G401 (cell line): ENCODE measurements at places on chromosomes 2 and 18. TPM values are rescaled to one million over a fixed set of nuclear protein-coding genes. Genes with fewer than 3 reads are reported as not detected.

GRCh38 chr2:100900156-100900795 is 80.3 kb downstream of the NPAS2 start:
- no peak for DNase-seq

Gene PAX8
- total RNA-seq = not detected in 2 replicates

Gene FAM124B
- not detected in 2 replicates for total RNA-seq

- DNase-seq = peak; percentile 90
These were observed 233.7 kb downstream of the CCDC102B start for GRCh38 chr18:69031571-69031970.

DNA sequence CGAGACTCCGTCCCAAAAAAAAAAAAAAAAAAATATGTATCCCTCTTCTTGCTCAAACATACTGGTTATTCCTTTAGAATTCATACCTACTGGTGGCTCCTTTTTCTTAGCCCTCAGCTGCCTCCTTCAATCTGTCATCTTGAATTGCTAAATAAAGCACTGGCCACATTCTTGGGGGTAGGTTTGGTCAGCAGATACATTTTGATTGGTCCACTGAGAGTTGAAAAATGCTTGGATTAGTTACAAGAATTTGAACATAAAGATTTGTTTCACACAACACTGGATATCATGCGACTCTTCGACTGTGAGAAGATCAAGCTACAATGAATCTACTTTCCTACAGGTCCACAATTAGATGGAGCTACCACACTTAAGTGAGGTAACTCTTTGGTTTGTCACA is 906.1 kb upstream of the SLC39A10 start:
- no peak for DNase-seq

GRCh38 chr18:6487968-6488367 is 73.3 kb upstream of the L3MBTL4 start:
- no peak for DNase-seq

- DNase-seq = peak; percentile 32
These were observed 54.9 kb upstream of the CAPN13 start for GRCh38 chr2:30862054-30862651.

DNA sequence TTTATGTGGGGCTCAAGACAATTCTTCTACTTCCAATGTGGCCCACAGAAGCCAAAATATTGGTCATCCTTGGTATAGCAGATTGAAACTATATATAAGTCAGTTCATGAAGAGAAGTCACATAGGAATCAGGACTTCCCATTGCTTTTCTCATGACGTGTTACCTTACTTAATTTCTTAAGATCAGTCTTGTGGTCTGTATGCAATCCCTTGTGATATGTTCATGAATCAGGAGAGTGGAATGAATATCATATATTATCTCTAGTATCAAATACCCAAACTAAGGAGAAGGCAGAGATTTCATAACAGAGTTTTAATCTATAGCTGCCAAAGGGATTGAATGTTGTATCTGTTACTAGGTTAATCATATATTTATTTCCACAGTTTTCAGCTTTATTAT is 1390.4 kb downstream of the SUCLG1 start:
- no peak for DNase-seq

Gene GREB1
- total RNA-seq = 7.9 and 14.7 TPM in 2 replicates

DNA sequence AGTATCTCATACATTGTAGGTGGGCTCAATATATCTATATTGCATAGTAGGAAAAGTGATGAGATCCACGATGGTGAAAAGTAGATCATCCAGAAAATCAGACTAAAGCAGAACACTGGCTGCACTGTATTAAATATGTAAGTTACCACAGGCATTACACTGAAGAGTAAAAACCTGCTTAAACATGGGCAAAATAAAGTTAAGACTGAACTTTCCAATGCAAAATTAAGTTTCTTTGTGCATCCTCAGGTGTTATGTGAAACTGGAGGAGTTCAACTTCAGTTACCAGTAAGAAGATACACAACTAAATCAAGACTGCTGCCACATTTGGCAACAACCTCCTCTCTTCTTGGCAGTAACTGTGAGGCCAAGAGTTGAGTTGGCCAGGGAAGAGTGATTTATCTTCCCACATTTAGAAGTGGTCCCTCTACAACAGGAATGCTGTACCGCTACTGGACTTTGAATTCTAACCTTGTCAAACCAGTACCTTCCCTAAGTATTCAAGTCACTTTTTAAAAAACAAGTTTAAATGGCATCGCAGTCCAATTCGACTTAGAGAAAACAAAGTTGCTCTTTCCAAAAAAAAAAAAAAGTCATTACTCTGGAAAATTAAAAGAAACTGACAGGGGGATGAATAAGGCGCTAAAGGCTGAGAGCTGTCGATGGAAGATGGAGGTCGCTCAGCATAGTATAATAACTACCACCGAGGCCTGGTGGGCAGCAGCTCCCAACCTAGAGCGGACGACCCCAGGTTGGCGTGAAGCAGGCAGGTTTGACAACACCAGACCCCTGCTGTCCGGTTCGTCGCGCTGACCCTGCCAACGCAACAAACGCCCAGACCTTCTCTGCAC is 1.1 kb downstream of the MAP4K3 start:
- DNase-seq = peak; percentile 66

DNA sequence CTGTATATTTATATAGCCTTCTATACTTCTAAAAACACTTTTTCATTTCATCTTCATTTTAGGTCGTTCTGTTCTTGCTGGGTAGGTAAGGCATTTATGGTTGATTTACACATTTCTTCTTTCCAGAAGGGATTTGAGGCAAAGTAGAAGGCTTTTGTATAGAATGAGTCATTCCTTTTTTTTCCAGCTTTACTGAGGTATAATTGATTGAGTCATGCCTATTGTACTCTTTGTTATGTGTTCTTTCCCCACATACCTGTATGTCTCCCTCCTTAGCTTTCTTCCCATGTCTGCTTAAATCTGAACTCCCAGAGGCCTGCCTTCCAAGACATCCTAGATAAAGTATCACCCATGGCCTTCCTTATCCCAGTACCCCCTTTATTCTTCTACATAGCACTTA is 4.8 kb upstream of the CDC42EP3 start:
- no peak for DNase-seq

- DNase-seq = no peak
These were observed 49.8 kb downstream of the TFPI start for GRCh38 chr2:187504312-187504921.

Gene BOLL
- total RNA-seq = not detected in 2 replicates

- DNase-seq = no peak
These were observed 163.6 kb downstream of the NAPG start for GRCh38 chr18:10689236-10690034.

Gene SERPINB12
- total RNA-seq = not detected in 2 replicates

Gene NT5C1B
- not detected in 2 replicates for total RNA-seq

- DNase-seq = no peak
These were observed 2.5 kb downstream of the SESTD1 start for GRCh38 chr2:179262077-179262660.

GRCh38 chr2:62760555-62760954 is 55.0 kb downstream of the EHBP1 start:
- DNase-seq = no peak

DNA sequence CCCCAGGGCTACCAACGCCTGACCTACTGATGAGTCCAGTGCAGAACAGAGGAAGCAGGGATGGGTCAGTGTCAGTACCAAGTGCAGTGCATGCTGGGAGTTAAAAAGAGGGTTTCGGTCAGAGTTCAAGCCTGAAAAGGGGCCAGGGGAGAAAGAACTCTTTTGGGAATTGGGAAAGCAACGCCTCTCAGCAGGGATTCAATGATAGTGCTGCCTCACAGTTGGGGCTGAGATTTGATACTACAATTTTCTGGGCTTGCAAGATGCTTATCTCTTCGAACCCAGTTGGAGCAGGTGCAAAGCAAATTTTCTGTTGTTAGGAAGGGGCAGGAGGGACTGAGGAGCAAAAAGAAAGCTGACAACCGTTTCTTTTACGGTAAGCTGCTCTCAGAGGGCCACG is 82.6 kb downstream of the CERKL start:
- peak; percentile 51 for DNase-seq

DNA sequence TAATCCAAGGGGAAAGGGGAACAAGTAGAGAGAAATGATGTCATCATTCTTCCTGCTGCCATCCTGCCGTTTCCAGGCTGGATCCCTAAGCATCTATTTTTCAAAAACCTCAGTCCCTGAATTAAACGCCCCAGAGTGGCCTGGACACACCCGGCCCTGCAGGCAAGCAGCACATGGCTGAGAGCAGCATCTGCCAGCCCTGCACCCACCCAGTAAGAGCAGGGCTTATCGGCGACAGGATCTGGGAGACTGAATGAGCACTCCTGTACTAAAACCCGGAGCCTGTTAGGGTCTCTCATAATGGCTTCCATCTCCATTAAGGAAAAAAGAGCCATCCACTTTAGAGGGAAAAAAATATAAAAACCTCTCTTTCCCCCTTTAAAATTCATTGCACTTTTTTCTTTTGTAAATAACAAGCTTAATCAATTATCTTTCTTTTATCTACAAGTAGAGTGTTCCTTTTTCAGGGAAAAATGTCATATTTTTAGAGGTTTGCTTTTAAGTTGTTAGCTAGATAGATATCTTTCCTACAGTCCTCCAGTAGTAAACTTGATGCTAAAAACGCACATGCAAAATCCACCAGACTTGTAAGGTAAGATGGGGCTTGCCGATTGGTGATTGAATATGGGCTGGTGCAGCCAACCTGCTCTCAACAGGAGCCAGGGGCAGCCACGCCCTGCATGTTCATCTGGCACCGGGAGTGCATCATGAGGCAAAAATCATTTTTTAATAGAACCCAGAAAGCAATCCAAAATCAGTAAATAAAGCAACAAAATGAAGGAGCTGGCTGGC is 457.8 kb downstream of the EIPR1 start:
- DNase-seq = no peak

Gene NEU2
- total RNA-seq = not detected in 2 replicates

Gene IL36RN
- total RNA-seq = not detected in 2 replicates

Gene DNAJC5G
- total RNA-seq = not detected in 2 replicates

Gene MC5R
- total RNA-seq = not detected in 2 replicates

GRCh38 chr2:231931481-231931915 is 5.3 kb upstream of the NPPC start:
- DNase-seq = no peak

- DNase-seq = no peak
These were observed 113.0 kb downstream of the BCL2 start for GRCh38 chr18:63206433-63207142.

Gene SLC20A1
- total RNA-seq = 81.9 and 125 TPM in 2 replicates

DNA sequence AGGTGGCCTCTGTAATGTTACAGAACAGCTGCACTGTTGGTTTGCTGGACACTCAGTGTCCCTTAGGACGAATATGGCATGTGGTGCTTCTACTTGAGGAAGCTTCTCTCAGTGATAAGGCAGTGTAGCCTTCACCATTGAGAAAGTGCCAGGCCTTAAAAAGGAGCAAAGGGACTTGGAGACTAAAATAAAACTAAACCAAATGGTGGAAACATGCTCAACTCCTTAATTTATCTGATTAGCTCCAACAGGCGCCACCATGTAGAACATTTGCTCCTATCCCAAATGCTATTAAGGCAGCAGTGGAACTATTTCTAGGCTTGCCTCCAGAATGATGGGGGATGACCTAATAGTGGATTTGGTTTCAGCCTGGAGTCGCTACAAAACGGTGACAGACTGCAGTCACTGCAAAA is 77.5 kb upstream of the MYL1 start:
- peak; percentile 40 for DNase-seq

DNA sequence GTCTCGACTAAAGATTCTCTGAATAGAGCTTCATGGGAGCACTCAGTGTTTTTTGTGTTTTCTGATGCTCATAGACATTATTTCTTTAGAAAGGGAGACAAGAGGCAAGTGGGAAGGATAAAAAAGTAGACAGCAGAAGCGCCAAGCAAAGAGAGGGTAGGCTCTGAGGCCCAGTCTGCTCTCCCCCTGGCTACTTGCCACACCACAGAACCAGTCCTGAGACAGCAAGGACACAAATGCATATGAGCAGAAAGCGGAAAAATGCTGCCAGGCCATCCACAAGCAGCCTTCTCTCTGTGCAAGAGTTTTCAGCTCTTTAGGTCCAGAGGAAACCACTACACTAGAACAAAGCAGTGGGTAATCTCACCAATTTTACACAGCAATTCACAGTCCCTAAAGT is 285.4 kb downstream of the ZNF521 start:
- DNase-seq = peak; percentile 89

DNA sequence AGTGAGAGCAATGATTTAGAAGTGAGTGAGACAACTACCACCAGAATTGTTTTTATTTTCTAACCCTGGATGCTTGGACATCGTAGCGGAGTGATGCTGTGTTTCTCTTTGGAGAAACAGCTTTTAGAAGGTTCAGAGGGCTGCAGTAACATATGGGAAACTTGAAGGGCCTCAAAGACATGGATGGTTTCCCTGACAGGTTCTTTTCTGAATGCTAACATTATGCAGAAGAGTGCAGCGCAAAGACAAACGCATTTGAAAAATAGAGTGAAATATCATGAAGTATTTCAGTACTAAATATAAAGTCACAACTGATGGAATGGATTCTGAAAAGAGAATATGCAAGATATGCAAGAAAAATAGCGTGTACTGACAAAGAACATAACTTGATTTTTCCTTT is 385.1 kb upstream of the DSEL start:
- no peak for DNase-seq

DNA sequence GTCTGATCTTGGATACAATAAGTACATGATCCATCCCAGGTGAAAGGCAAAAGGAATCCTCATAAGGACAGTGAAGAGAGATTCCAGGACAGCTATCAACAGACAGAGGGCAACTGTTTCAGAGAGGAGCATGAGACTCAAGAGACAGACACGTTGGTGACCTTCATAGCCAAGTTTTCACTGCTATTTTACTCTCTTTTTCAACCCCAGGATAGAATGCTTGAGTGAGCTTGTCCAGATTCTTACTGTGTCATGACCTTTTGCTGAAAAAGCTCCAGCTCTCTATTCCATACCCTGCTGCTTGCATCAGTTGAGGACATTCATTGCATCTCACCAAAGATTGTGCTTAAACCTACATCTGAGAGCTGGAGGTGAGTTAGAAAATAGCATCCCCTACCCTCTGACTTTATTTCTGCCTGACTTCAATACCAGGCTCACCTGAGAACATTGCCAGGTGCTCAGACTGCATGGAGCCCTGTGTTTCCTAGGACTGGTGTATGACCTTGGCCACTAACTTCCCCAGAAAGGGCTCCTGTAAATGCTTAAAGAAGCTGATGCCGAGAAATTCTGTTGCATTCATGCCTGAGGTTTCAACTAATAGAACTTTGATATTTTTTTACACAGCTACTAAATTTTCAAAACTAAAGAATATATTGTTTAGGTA is 70.4 kb upstream of the TMEM17 start:
- no peak for DNase-seq

Gene ANKRD30BL
- total RNA-seq = not detected in 2 replicates

GRCh38 chr18:44396550-44396949 is 284.1 kb upstream of the SETBP1 start:
- peak; percentile 4 for DNase-seq
